ENCODE measurements at places on chromosomes 7 and 10.
A peak's percentile ranks its signal among the peaks of the same experiment; 100 is the strongest.

DNA sequence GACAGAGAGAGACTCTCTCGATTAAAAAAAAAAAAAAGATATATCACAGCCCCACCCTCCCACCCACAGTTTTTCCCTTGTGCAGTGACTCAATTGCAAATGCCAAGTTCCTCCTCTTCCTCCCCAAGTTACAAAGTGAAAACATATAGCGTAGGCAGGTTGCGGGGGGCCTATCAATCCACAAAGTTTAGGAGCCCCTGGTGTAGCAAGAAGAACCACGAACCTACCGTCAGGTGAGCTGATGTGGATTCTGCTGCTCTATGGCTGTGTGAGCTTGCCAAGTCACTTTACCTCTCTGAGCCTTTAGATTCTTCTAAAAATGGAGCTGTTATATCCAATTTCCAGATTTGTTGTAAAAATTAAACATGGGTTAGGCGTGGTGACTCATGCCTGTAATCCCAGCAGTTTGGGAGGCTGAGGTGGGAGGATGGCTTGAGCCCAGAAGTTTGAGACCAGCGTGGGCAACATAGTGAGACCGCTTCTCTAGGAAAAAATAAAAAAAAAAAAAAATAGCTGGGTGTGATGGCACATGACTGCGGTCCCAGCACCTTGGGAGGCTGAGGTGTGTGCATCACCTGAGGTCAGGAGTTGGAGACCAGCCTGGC, 8.2 kb upstream of the RHBDD2 start:
- no peaks in the 10 kb centered on the region for H3K36me3 ChIP-seq
- H3K27ac ChIP-seq: peak overlapping the region; percentile 55
- DNase-seq: no peak
- no peak overlapping the region for H3K4me3 ChIP-seq
- peaks cover 2% of the 10 kb centered on the region for H3K27me3 ChIP-seq

- no peak for DNase-seq
- no peak overlapping the region for H3K4me3 ChIP-seq
- H3K27me3 ChIP-seq: no peaks in the 10 kb centered on the region
- H3K4me1 ChIP-seq: no peaks in the 10 kb centered on the region
- H3K27ac ChIP-seq: no peak overlapping the region
- no peaks in the 10 kb centered on the region for H3K36me3 ChIP-seq
These were observed 556.2 kb upstream of the FZD8 start for GRCh38 chr10:36198322-36198721.

GRCh38 chr10:89283025-89283935, 18.6 kb upstream of the IFIT2 start:
- no peak overlapping the region for H3K27ac ChIP-seq
- peaks cover 17% of the 10 kb centered on the region for H3K27me3 ChIP-seq
- no peak overlapping the region for H3K4me3 ChIP-seq
- no peaks in the 10 kb centered on the region for H3K4me1 ChIP-seq

- no peak for DNase-seq
- H3K4me3 ChIP-seq: no peak overlapping the region
- no peak overlapping the region for H3K27ac ChIP-seq
- H3K36me3 ChIP-seq: peaks cover 15% of the 10 kb centered on the region
These were observed 60.4 kb downstream of the ANKIB1 start for GRCh38 chr7:92306153-92306552.

- peaks cover 12% of the 10 kb centered on the region for H3K27me3 ChIP-seq
- H3K27ac ChIP-seq: no peak overlapping the region
- no peak overlapping the region for H3K4me3 ChIP-seq
- DNase-seq: no peak
- peaks cover 14% of the 10 kb centered on the region for H3K4me1 ChIP-seq
- H3K36me3 ChIP-seq: no peaks in the 10 kb centered on the region
These were observed 89.8 kb upstream of the LRRC4 start for GRCh38 chr7:128120976-128121490.

- no peaks in the 10 kb centered on the region for H3K27me3 ChIP-seq
- peaks cover 53% of the 10 kb centered on the region for H3K36me3 ChIP-seq
- H3K27ac ChIP-seq: no peak overlapping the region
These were observed 108.2 kb downstream of the OSBPL3 start for GRCh38 chr7:24871770-24872169.

DNA sequence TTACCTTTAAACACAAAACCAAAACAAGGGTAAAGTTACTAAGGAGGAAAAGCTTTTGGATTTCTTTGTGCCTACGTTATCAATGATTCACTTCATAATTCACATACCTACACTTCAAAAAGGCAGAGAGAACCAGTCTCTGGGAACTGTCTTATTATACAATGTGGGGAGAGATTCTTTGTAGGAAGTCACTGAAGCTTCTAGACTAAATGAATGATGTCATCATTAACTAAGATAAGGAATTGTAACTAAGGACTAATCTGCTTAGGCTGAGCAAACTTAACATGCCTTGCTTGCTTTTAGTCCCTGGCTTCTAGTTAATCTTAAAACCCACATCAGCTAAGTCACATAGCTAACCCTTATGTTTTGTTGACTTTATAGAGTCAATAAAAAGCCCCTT, 771.2 kb downstream of the NXPH1 start:
- no peak overlapping the region for H3K27ac ChIP-seq
- no peaks in the 10 kb centered on the region for H3K4me1 ChIP-seq
- no peak for DNase-seq
- no peaks in the 10 kb centered on the region for H3K27me3 ChIP-seq

- H3K27me3 ChIP-seq: no peaks in the 10 kb centered on the region
- no peaks in the 10 kb centered on the region for H3K4me1 ChIP-seq
- DNase-seq: no peak
- H3K27ac ChIP-seq: no peak overlapping the region
These were observed 85.4 kb upstream of the TRIL start for GRCh38 chr7:29043576-29043975.

DNA sequence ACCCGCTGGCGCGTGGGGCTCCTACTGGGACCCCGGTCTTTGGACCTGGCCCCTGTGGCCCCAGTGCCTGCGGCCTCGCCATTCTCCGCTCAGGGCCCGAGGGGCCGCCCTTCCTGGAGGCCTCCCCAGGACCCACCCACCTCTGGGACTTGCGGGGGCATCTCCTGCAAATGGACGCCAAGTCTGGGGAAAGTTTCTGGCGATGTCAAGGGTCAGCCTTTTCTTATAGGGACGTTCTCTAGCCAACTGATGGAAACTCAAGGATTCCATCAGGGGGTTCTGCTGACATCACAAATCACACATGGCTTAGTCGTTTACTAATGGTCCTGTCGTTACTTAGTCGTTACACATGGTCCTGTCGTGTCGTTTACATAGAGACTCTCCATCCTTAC, 57.7 kb upstream of the RHOBTB1 start:
- H3K27me3 ChIP-seq: peaks cover 33% of the 10 kb centered on the region
- DNase-seq: no peak
- peaks cover 4% of the 10 kb centered on the region for H3K4me1 ChIP-seq
- H3K4me3 ChIP-seq: no peak overlapping the region
- H3K36me3 ChIP-seq: peaks cover 1% of the 10 kb centered on the region

- H3K36me3 ChIP-seq: no peaks in the 10 kb centered on the region
- peaks cover 1% of the 10 kb centered on the region for H3K4me1 ChIP-seq
- H3K27me3 ChIP-seq: peaks cover 11% of the 10 kb centered on the region
- no peak for DNase-seq
- H3K4me3 ChIP-seq: no peak overlapping the region
- no peak overlapping the region for H3K27ac ChIP-seq
These were observed 96.6 kb upstream of the RNF32 start for GRCh38 chr7:156543699-156544598.

GRCh38 chr10:127910464-127910770, 3.5 kb downstream of the PTPRE start:
- no peak overlapping the region for H3K4me3 ChIP-seq
- H3K36me3 ChIP-seq: no peaks in the 10 kb centered on the region
- peaks cover 29% of the 10 kb centered on the region for H3K27me3 ChIP-seq

All from activated CD8-positive, alpha-beta T cell treated with anti-CD3 and anti-CD28 coated beads, Interleukin-2, amount 10 ng/mL, durations not matched to agents 7 days and 5 days (primary cell).